ENCODE measurements at places on chromosomes 1 and 21.

DNA sequence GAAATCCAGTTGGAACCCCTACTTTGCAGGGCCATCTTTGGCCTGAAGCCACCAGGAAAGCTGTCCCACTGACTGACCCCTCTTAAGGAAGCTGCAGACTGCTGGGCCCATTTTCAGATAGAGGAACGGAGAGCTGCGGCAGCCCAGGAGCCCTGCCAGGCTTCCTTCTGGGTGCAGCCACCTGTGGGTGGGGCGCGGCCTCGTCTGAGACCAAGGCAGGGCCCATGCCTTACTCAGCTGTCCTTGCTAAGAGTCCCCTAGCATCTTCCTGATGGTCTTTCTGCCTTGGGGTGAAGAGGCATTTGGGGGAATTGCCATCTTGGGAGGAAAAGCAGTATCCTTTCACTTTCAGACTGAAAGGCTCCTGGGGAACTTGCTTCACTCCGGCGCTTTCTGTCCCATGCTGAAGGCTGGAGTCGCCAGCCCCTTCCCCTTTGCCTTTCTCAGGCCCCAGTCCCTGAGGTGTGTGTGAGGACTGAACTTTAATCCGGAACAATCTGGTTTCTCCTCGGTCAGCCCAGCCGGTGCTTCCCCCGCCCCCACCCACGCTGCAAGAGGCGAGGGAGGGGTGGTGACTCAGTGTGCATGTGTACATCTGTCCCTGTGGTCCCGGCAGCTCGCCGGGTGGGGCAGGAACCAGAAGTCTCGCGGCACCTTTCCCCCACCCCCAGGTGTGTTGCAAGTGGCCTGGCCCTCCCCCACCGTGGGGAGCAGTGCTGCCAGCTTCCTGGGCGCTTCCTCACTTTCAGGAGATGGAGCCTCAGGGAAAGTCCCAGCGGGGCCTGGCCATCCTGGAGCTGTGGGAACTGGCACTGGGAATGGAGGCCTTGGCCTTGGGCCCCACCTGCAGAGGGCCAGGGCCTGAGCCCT, 5.1 kb downstream of the ZC3H12A start:
- peak; percentile 82 for DNase-seq

DNA sequence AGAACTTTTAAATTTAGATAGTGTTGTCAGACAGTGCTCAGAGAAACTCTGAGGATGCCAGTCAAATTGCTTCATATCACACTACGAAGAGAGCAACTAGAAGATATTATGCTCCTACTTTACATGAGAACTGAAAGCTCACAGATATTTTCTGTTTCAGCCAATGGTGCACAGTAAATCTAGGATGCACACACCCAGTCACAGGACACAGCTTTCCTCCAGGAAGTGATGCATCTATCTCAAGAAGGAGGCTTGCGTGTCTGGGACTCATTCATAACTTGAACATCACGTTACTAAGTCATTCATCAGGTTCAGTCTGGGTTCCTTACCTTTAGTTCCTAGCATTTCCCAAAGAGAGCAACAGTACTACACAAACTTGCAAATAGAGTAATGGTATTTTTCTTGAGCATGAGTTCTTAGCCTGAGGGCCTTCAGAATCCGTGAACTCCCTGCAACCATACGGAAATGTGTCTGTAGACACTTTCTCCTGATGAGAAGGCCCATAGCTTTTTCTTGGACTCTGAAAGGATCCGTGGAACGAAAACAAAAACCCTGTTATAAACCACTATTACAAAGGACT, 12.2 kb downstream of the ZNF697 start:
- DNase-seq = no peak

DNA sequence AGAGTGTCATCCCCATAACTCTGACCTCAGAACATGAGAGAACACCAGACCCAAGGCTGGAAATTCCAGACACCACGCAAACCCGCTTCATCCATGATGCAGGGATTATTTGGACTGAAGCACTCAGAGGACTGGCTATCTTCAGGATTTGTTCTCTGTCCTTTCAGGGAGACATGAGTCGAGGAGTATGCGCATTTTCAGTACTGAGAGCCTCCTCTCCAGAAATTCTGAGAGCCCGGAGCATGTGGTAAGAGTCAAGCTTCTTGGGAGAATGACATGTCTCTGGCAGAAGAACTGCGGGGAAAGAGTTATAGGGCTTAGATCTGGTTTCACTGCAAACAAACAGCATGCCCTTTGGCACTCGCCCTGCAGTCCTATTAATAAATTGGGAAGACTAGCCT, 6.9 kb downstream of the LAX1 start:
- DNase-seq = no peak

- DNase-seq = no peak
These were observed 3.8 kb upstream of the SLC50A1 start for GRCh38 chr1:155131856-155132255.

- DNase-seq = no peak
These were observed 89.2 kb upstream of the CCDC190 start for GRCh38 chr1:162950187-162950586.

DNA sequence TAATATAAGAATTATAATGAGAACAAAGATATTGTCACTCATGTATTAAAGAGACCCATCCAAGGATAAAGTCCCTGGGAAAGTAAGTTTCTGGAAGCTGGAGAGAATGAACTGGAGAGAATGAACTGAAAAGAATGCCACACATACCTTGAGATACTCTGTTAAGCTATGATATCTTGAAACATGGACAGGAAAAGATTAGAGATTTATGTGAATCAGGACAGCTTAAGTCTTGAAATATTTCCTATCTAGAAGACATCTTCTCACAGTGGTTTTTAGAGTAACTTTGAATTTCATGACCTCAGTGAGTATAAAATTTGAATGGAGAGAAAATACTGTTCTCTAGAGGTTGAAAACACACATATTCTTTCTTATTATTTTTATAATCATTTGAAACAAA, 201.3 kb upstream of the HMCN1 start:
- DNase-seq = no peak

DNA sequence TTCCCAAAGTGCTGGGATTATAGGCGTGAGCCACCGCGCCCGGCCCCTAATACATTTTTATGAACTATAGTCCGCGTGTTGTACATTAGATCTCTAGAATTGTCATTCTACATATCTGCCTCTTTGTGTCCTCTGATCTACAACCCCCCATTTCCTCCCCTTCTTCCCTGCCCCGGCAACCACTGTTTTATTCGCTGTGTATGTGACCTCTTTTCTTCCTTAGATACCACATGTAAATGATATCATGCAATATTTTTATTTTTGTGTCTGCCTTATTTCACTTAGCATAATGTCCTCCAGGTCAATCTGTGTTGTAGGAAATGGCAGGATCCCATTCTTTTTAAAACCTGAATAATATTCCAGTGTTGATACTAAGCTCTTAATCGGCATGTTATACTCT, 99.5 kb upstream of the NRIP1 start:
- DNase-seq = no peak

DNA sequence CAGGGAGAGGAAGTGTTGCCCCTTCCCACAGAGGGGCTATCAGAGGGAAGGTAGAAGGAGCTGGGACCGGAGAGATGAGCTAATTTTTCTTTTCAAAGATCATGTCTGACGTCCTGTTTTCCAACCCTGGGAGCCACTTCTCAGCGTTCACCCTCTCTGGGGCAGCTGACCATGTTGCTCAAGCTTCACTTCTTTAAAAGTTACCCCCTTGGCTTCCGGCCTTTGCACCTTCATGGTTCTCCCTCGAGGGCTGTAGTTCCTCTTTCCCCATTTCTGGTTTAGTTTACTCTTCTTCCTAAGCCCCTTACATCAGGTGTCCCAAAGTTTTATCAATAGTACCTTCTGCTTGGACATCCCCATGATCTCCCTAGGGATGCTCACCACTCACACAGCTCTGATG, 23.8 kb upstream of the CSF1 start:
- peak; percentile 88 for DNase-seq

GRCh38 chr1:115377411-115377810, 39.4 kb upstream of the NGF start:
- no peak for DNase-seq

- DNase-seq = peak; percentile 71
These were observed 378.9 kb upstream of the RUNX1 start for GRCh38 chr21:35428001-35428320.

- DNase-seq = no peak
These were observed 51.9 kb upstream of the PPP2R5A start for GRCh38 chr1:212233321-212233720.

DNA sequence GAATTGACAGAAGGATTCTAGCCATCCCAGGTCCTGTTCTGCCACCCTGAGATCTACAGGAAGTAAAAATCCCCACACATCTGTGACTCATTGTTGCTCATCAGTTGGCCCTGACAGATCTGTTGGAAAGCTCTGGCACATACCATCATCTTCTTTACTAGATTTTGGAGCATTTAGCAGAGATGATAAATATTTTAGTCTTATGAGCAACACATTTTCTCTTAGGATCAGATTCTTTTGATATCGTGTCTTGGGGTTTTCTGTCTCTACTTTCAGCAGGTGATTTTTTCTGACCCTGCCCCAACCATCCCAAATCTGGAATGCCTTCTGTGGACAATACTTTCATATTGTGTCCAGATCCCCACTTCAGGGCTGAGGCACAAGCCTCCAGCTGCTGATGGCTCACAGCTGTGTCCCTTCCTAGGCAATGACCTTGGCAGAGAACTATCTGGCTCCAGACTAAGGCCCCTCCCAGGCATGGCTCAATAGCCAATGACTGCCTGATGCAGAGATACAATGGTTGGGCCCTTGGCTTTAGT, 102.8 kb downstream of the GDAP2 start:
- DNase-seq = no peak

- no peak for DNase-seq
These were observed 732.3 kb downstream of the NCAM2 start for GRCh38 chr21:21730512-21730911.

DNA sequence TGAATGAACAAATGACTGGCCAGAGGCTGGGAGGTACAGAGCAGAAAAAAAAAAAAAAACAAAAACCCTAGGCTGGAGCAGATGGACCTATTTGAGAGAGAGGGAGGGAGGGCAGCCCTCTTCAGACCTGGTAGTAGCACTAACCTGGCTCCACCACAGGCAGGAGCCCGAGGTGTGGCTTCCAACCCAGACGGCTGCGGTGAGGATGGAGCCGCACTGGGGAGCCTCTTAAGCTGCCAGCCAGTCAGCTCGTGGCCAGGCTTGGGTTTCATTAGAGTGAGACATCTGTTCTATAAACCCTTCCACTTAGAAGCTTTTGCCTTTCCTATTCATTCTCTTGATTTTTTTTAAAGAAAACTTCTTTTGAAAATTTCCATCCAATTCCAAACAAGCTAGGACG, 16.8 kb downstream of the LGR6 start:
- DNase-seq = no peak

DNA sequence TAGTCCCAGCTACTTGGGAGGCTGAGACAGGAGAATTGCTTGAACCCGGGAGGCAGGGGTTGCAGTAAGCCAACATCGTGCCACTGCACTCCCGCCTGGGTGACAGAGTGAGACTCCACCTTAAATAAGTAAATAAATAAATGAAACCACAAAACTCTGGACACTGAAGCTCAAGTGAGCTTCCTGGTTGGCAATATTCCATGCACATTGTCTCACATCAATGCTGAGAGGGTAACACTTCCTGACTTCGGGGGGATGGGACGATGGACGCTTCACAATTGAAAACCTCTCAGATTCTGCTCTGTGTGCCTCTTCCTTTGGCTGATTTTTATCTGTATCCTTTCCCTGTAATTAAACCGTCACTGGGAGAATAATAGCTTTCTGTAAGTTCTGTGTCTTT, 70.0 kb upstream of the ZNF644 start:
- DNase-seq = no peak

DNA sequence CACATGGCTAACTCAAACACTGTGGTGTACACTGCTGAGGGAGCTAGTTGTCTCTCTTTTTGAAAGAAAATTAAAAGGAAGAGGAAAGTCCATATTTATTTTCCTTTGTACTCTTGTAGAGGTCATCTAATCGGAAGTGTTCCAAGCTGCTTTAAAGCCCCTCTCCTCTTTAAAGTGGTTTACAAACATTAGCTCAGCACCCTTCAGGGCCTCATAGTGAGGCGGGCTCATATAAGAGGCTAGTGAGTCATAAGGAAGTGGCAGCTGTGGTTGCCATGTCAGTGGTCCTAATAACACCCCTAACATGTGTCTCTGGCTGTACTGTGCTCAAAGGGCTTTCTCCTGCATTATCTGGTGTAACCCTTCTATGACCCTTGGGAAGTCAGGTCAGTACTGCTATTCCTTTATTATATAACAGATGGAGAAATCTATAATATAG, 104.4 kb upstream of the SERBP1 start:
- no peak for DNase-seq

GRCh38 chr21:34583926-34584563, 30.9 kb downstream of the RCAN1 start:
- no peak for DNase-seq

- no peak for DNase-seq
These were observed 33.6 kb downstream of the CD58 start for GRCh38 chr1:116537040-116537831.

GRCh38 chr1:214593158-214593557, 9.8 kb upstream of the CENPF start:
- DNase-seq = no peak

GRCh38 chr1:10830961-10831668, 34.7 kb upstream of the CASZ1 start:
- DNase-seq = no peak

DNA sequence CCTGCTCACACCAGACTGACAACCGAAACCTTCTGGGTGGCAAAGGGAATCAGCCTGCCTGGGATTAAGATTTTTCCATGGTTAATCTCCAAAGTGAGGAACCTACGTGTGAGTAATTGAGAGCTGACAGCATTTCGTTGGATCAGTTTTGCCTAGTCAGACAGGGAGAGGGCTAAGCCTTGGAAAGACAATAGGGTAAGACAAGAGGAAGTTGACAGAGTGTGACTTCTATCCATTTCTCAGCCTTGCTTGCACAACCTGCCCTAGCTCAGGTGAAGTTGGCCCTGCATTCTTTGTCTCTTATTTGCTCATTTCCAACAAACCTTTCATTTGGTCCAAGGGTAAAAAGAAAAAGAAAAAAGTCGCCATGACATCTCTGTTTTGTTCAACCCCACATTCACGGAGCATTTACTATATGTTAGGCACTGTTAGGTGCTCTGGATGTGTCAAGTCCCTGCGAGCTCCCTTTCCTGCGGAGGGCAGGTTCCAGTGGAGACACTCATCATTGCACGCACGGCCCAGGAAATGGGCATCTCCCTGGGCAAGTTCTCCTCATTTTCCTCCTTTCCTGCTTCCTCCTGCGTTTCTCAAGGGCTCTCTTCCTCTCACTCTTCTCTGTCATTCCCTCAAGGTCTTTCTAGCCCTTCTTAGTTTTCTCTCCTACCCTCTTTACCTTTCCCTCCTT, 23.3 kb downstream of the KIRREL1 start:
- DNase-seq = no peak

GRCh38 chr1:116147972-116148371, 36.8 kb downstream of the MAB21L3 start:
- no peak for DNase-seq

GRCh38 chr1:36070349-36070748, 13.5 kb upstream of the TEKT2 start:
- no peak for DNase-seq

- no peak for DNase-seq
These were observed 39.7 kb downstream of the PCNT start for GRCh38 chr21:46363698-46364097.

GRCh38 chr1:33007190-33008050, 29.3 kb downstream of the AK2 start:
- DNase-seq = peak; percentile 22
